ENCODE measurements at places on chromosomes 6 and 20.

GRCh38 chr20:32622585-32623468 lies 37.7 kb upstream of the NOL4L start:
- no peak for DNase-seq

DNA sequence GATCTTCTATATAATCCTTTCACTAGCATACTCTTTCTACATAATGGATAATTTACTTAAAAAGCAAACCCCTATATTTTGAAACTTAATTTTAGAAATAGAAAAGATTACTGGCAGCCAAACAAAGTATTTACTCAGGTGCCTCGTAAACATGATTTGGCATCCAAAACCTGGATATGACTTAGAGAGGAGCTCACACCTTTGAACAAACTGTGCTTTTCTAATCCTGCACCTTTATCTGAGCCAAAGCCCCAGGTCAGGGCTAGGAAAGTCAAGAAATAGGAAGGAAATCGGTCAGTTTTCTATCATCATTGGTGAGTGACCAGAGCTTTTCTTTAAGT lies 170.9 kb downstream of the PHF3 start:
- no peak for DNase-seq

DNA sequence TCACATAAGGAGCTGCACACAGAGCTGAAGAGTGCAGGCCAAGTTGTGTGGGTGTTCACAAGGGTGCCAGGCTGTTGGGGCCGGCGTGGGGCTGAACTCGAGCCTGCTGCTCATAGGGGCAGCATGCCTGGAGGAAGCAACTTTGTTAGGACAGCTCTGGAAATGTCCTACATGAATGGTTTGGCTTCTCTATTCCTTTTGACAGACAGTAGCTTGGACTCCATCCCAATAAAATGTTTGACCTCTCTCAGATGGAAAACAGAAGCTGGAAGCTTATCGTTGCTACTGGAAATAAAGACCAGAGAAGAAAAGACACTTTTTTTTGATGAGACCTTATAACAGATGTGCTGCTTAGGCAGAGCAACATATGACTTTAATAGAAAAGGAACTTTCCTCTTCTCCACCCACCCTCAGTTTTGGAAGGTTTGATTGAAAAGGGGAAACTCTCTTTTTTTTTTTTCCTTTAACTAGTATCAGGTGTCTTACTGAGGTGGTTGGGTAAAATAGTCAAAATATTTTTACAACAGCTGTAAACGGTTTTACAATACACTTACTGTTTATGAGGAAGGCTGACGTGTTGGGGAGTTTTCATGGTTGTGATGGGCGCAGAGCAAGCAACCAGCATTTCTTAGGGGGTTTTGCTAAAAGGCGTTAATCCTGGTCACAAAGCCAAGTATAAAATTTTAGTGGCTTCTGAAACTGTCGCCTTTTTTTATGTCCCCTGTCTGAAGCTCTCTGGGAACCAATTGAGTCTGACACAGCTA lies 80.7 kb upstream of the EEF1E1 start:
- no peak for DNase-seq

- no peak for DNase-seq
Measured at GRCh38 chr20:39468703-39469102, 506.6 kb downstream of the DHX35 start.
